ENCODE measurements at places on chromosomes 6 and 20.
A peak's percentile ranks its signal among the peaks of the same experiment; 100 is the strongest.

DNA sequence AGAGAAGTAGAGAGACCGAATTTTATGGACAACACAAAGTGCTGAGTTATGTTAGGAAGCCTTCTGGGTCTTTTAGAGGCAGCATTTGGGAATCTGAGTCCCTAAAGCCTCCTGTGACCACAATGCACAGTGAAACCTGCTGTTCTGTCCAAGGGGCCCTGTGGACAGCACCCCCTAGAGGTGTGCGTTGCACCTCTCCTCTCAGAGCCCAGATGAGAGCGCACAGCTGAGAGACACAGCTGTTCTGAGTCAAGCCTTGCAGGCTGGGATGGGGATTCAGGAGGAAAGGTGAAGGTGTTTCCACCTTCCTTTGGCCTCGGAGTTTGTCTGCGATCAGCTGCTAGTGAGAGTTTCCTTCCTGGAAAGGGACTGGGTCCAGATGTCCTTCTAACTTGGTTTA lies 13.0 kb downstream of the PCK1 start:
- no peak for DNase-seq

DNA sequence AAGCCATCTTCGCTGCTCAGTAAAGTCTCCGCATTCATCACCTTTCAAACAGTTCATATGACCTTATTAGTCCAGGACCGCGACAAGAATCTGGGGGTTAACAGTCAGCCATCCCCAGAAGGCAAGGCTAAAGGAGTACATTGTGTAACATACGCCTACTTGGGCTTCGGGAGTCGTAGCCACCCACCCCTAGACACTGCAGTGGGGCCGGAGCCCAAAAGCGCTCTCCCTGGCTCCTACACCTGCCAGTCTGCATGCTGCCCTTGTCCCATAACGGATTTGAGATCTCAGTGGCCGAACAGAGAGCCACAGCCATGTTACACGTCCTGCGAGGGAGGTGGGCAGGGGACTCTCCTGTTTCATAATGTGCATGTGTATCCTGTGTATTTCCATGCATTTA lies 1405.5 kb downstream of the GRIK2 start:
- no peak for DNase-seq

GRCh38 chr20:49858076-49858585 lies 45.5 kb downstream of the SLC9A8 start:
- no peak for DNase-seq

DNA sequence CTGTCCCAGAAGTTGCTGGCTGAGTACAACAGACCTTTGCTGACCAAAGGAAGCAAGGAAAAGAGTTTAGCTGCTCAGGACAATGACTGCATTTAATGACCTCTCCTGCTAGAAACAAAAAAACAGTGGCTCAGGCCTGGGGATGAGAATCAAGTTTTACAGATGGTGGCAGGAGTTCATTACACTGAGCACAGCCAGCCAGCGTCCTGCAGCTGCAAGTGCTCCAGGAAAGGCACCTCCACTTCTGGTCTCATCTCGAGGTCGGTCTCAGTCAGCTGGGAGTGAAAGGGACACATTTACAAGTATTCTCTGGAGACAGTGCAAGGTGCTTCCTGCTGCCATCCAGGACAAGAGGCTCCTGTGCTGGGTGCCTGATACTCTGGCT lies 362.7 kb downstream of the THBS2 start:
- no peak for DNase-seq

DNA sequence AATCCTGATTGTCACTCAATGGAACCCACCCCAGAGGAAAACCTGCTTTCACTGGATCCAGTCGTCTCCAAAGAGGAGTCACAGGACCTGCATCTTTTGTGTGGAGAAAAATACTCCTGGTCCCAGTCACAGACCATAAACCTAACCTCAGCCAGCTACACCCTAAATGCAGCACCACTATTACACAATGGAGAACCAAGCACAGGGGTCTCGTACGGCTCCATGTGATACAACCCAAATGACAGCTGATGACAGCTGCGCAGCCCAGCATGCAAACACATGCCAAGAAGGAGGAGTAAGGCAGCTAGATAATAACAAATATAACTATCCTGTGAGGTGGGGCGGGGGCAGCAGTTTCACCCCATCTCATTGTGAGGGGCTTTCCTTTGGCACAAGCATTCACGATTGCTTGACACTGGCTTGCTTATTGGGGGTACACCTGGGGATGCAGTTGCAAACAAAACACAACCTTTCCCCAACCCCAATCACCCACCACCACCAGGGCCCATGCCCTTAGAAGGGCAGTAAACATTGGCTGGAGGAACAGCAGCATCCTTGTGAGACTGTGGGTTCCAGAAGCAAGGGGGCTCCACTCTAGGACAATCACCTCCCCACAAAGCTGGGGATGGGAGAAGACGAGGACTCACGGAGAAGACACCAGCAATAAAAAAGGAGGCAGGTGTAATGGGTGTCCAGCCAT lies 51.5 kb downstream of the TRERF1 start:
- no peak for DNase-seq

DNA sequence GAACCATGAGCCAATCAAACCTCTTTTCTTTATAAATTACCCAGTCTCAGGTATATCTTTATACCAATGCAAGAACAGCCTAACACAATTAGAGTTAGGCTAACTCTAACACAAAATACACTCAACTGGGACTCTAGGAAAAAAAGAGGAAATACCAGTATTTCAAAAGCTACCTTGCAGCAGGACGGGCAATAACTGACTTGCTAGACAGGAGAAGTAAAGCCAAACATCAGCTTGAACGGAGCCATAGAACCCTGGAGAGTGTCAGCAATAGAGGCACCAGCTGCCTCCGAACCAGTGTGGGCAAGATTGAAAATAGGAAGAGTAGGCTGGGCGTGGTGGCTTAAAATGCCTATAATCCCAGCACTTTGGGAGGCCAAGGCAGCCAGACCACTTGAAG lies 162.0 kb upstream of the SOX4 start:
- no peak for DNase-seq

- DNase-seq, result no peak
Measured at GRCh38 chr6:129280749-129281148, 397.8 kb downstream of the LAMA2 start.

- peak; percentile 70 for DNase-seq
Measured at GRCh38 chr6:37059344-37060194, 54.1 kb downstream of the FGD2 start.

- no peak for DNase-seq
Measured at GRCh38 chr20:62597416-62598115, 44.7 kb upstream of the SLCO4A1 start.

- no peak for DNase-seq
Measured at GRCh38 chr20:54347166-54347833, 128.1 kb upstream of the DOK5 start.

GRCh38 chr6:20467437-20467836 lies 65.8 kb downstream of the E2F3 start:
- DNase-seq, result no peak

DNA sequence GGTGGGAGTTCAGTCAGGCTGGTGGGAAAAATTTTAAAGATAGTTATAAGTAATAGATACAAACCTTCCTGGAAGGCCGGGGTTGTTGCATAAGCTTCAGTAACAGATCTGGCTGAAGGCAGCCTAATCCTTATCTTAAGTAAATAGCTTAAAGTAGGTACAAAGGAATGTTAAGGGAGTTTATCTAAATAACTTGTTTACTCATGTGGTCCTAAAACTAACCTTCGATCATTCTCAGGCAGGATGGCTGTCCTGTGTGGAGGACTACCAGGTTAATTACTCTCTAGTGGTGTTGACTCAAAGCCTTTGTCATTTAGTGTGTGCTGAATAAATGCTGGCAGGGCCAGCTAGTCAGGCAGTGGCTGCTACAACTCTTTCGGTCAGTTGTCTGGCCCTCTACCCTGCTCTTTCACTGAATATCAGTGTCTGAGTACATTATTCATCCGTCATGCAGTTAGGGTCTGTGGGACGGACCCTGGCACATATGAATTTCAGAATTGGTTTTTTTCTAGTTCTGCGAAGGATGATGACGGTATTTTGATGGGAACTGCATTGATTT lies 131.6 kb upstream of the TAB2 start:
- DNase-seq, result no peak

GRCh38 chr6:16633961-16634360 lies 127.3 kb downstream of the ATXN1 start:
- DNase-seq, result no peak

GRCh38 chr20:49833483-49833882 lies 20.9 kb downstream of the SLC9A8 start:
- DNase-seq, result no peak

DNA sequence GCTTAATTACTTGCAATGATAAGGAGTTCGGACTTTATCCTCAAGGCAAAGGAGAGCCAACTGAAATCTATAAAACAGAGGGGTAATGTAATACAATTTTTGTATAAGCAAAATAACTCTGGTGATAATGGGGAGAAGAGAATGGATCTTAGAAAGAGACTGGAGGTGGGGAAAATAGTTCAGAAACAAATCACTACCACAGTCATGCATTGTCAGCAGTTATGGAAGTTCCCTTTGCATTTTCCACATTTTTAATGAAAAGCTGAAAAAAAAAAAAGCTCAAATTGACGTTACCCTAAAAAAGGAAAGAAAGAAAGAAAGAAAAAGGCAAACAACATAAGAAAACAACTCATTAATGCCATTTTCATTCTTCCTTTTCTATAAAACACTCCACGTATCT lies 337.6 kb upstream of the HSF2 start:
- no peak for DNase-seq

- no peak for DNase-seq
Measured at GRCh38 chr6:25717866-25718740, 36.4 kb upstream of the SLC17A4 start.
